Amniotic stem cell (primary cell): ENCODE measurements at places on chromosomes 6 and 20.

GRCh38 chr20:59518881-59519706, 85.2 kb upstream of the PHACTR3 start:
- no peak for DNase-seq

GRCh38 chr6:130206479-130206878, 16.3 kb downstream of the SAMD3 start:
- DNase-seq = no peak

- no peak for DNase-seq
These were observed 6.0 kb downstream of the TLDC2 start for GRCh38 chr20:36881888-36882287.

- no peak for DNase-seq
These were observed 121.2 kb downstream of the TTLL2 start for GRCh38 chr6:167446046-167446445.

DNA sequence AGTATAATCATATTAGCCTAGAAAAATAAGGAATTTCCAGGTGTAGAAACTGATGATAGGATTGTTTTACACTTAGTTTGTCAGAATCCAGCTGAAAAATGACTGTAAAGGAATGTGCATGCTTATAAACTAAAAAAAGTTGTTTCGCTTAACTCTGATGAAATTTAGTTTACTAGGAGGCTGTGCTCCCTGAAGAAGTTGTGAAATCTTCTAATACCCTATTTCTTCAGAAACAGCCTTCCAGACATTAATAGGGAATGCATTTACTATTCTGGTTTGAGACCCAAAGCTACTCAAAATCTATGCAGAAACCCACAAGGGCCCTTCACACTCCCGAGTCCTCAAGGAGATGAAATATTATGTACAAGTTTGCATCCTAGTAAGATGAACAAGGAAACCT, 105.5 kb upstream of the SSTR4 start:
- DNase-seq = no peak

DNA sequence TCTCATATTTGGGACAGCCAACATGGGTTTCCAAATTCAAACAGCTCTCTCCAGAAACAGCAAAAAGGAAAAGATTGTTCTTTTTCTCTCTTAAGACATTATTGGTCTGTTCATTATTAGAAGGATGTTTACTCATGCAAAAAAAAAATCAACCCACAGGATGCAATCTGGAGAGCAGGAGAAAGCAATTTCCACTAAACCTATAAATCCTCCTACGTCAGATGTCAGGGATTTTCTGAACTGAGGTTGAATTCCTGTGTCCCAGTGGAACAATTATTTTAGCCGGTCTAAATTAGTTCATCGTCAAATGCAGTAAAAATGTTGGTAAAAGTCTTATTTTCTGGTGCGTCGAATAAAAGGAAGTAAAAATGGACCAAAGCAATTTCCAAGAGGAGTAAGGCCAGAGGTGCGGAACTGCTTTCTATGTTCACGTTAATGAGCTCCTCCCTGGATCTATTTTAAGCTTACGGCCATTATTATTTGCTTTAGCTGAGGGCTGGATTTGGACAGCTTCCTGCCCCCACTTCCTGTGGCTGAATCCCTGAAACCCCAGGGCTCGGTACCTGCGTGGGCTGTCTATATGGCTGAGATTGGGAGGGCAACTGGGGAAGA, at the start of gene GABRR1:
Gene GABRR1, minus strand, starts transcription at position 60 of the 612 bp plus-strand sequence. Its CDS starts 36 bp downstream, at position 24.
- DNase-seq = no peak

DNA sequence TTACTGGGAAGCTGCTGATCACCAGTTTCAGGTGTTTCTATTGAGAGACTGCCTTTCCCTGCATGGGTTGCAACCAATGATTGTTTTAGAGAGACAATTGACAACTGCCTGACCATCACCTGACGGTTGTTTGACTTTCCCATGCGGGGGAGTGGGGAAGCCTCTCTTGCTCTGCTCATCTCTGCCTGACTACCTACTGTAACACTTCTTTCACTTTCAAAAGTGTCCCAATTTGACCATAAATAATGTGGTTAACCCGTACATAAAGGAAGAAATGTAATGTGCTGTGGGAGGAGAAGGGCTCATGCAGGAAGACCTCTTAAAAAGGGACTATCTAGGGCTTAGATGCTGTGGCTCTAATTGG, 122.1 kb upstream of the PHACTR1 start:
- DNase-seq = no peak

GRCh38 chr6:153976921-153977693, 61.9 kb upstream of the OPRM1 start:
- DNase-seq = no peak

GRCh38 chr20:54194724-54195438, 13.0 kb upstream of the PFDN4 start:
- no peak for DNase-seq

DNA sequence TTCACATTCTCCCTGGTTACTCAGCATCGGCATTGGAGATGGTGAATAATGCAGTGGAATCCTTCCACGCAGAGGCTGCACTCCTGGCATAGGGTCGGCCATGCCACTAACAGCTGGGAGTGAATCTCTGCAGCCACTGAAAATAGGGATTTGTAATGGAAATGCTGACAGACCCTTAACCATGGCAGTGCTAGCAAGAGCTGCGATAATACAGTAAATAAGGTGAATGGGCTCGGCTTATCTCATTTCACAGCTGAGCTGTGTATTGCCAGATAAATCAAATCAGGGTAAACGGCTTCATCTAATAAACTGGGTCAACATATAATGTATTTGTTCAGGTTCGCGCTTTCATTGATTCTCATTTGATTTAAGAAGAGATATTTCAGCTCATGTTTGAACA, 156.8 kb downstream of the SLC35B3 start:
- no peak for DNase-seq

- no peak for DNase-seq
These were observed 35.3 kb downstream of the KCTD20 start for GRCh38 chr6:36478051-36478526.

DNA sequence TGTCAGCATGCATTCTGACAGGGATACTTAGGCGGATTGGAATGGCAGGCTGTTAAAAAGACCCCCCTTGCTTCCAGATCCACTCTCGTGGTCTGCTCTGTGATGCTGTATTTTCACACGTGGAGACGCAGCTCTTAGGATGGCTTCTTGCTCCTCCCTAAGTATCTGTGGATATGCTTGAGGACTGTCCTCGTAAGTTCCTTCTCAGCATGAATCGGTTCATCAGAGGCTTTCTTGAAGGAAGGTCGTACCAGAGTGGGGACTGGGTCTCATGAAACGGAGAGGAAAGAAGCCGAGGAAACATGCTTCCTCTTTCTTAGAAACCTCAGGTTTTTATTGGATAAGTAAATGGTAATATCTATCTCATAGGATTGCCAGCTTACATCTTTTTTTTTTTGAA, 220.4 kb downstream of the FARS2 start:
- DNase-seq = no peak

DNA sequence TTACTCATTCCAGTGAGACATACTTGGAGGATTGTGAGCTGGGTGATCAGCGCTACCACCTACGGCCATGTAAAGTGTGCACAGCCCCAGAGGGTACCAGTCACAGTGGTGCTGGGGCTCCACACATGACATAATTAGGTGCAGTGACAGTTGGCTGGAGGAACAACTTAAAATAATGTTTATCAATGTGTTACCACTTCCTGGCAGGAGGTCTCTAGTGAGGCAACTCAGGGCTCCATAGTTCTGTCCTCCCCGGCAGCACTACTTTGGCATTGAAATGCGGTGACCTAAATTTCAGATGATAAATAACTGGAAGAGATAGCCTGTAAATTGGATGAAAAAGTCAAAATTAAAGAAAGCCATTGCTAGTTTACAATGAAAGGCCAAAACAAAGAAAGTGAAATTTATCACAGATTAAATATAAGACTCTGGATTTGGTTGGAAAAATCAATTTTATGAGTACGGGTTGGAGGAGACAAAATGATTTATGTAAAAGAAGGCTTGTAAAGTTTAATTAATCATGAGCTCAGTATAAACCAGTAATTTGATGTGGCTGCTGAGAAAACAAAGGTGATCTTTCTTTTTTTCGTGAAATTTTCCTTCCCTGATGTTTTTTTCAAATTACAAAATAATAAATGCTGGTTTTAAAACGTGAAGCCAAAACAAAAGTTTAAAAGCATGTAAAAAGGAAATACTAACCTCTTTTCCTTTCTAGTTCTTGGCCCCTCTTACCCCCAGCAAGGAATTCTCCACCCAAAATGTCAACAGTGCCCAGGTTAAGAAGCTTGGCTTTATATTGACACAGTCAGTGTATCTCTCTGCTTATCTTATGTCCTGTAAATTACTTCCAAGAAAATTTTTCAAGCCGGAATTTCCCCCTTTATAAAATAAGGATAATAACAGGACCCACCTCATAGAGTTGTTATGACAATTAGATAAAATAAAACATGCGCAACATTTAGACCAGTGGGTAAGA, 126.7 kb upstream of the NOX3 start:
- no peak for DNase-seq

DNA sequence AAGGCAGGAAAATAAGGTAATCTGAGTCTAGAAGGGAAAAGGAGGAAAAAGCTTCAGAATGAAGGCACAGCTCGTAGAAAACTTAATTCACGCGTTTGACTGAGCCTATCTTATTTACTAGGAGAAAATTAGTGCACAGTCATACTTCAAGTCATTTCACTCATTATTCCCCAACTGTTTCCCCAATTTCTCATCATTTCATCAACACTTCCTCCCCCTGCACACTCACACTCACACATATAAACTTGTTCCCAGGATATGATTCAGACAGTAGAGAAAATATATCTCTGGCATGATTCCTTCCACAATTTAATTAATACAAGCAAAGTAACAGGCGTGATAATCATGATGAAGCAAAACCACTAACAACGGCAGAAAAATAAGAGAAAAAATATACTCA, 94.5 kb upstream of the F13A1 start:
- DNase-seq = no peak

DNA sequence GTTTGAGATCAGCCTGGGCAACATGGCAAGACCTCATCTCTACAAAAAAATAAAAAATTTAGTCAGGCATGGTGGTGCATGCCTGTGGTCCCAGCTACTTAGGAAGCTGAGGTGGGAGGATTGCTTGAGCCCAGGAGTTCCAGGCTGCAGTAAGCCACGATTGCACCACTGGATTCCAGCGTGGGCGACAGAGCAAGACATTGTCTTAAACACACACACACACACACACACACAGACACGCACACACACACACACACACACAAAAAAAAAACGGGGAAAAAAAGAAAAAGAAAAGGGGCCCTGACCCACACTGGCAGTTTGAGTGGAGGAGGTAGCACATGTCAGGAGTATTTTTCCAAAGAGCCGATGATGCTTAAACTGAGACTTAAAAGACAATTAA, 122.2 kb downstream of the AFG1L start:
- DNase-seq = no peak

- no peak for DNase-seq
These were observed 225.2 kb upstream of the RREB1 start for GRCh38 chr6:6882592-6882991.

DNA sequence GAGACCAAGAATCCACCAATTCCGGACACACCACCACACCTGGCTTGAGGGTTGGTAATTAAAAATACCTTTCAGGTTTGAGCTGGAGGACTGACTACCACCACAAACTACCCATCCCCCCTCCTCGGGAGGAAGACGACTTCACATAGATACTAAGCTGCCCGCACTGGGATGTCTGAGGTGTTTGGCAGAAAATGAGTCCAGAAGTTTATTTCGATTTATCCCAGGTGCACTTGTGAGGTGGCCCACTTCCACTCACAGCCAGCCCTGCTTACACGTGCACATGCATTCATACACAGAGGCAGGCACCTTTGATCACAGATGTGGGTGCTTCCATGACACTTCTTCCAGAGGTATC, 187.1 kb downstream of the ID4 start:
- no peak for DNase-seq

DNA sequence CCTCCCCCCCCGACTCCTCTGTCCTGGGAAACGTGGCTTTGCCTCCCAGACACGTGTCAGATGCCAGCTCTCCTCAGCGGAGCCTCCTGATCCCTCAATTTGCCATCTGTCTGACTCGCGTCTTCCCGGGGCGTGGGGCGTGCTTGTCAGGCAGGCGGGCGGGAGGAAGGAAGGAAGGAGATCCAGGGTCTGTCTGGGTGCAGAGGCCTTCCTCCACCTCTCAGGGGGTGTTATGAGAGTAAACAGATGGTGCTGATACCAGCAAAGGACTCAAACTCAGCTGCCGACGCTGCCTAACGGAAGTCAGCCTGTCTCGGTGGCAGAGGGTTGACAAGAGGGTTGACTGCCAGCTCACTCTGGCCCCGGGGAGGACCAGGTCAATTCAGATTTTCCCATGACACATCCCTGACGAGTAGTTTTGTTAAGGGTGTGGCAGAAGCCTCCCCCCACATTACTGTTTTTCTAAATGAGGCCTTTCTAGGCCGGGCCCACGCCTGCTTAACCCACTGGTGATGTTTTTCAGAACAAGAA, 17.0 kb downstream of the UQCC2 start:
- peak; percentile 67 for DNase-seq

DNA sequence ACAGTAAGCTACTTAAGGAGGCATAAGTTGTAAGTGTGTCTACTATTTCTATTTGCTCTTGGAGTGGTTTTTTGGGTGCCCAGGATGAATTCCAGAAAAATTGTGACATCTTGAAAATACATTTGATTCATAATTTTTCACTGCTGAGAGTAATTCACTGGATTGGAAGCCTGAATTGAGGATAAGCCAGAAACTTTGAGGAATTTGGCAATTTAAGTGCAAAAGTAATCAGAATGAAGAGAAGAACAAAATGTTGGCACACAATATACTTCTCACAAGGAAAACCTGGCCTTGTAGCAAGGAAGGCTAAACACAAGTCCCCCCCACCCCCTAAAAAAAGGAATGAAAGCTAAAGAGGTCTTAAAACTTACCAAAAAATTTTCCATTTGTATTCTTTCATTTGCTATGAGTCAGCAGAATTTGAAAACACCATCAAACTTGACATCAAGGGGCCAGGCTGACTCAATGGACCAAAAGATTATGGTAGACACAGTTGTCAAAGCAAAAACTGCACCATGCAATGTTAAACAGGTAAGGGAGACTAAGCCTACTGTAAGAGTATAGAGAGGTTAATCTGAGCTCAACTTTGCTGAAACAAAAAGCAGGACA, 840.0 kb downstream of the FRK start:
- DNase-seq = no peak

DNA sequence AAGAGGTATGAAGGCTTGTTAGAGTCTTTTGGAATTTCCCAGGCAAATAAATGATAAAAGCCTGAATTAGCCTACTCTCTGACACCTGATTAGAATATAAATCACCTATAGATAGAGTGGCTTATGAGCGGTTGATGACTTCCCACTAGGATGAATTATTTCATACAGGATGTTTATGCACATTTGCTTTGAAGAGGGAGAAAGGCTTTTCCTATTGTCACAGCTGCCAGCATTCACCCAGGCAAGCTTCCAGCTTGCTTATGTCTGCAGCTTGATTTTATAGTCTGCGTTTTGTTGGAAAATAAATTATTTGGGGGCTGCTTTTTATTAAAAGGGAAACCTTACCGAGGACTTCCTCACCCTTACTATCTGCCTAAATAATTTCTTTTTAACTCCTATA, 51.3 kb upstream of the EIF2S2 start:
- no peak for DNase-seq
